NCI-H2081 (cell line): ENCODE measurements at places on chromosomes 2 and 18.

GRCh38 chr2:37625796-37626571, 45.5 kb downstream of the CDC42EP3 start:
- DNase-seq, result peak; percentile 88

DNA sequence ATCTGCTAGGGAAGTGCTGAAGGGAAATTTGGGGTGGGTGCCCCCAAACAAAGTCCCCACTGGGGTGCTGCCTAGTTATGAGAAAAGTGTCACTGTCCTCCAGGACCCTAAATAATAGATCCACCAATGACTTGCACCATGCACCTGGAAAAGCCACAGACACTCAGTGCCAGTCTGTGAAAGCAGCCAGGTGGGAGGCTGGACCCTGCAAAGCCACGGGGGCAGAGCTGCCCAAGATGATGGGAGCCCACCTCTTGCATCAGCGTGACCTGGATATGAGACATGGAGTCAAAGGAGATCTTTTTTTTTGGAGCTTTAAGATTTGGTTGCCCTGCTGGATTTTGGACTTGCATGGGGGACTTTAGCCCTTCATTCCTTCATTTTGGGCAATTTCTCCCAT, 431.6 kb downstream of the ERBB4 start:
- no peak for DNase-seq

DNA sequence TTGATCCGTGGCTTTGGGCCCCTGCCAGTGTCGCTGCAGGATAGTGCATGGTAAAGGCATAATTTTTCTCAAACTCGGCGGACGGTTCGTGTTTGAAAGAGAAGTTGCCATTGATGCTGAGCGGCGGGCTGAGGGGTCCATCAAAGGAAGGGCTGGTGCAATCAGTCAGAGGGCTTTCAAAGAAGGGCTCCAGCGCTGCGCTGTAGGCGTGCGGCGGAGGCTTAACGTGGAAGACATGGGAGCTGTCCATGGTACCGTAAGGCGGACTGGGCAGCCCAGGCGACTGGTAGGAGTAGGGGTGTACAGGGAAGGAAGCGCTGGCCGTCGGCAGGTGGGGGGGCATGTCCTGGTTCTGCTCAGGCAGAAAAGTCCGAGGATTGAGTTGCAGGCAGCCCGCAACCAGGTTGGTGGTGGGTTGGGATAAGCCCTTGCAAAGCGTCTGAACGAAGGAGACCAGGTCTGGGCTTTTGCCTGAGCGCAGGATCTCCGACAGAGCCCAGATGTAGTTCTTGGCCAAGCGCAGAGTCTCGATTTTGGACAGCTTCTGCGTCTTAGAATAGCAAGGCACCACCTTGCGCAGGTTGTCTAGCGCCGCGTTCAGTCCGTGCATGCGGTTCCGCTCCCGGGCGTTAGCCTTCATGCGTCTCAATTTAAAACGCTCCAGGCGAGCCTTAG, 2.3 kb downstream of the NEUROD1 start:
- DNase-seq, result no peak

DNA sequence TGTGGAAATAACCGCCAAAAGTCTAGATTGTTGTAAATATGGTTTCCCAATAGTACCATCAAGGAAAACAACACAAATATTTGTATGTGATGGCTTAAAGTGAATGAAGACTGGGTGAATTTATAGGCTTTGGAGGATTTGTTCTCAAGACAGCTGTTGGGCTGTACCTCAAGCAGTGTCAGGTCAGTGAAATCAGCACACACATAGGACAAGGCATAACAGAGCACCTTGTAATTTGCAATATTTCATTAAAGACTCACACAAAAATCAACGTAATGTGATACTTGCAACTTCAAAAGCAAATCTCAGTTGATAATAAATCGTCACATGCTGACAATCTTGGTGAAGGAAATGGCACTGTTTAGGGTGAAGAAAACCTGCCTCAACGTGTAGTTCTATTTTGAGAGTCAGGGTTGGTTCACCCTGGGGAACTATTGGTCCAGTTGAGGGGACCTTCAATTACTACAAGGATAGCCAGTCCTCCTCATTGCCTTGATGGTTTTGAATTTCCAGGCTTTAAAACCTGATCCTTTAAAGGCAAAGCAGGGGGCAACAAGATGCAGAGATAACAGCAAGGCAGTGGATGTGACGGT, 126.8 kb upstream of the ST6GAL2 start:
- no peak for DNase-seq

DNA sequence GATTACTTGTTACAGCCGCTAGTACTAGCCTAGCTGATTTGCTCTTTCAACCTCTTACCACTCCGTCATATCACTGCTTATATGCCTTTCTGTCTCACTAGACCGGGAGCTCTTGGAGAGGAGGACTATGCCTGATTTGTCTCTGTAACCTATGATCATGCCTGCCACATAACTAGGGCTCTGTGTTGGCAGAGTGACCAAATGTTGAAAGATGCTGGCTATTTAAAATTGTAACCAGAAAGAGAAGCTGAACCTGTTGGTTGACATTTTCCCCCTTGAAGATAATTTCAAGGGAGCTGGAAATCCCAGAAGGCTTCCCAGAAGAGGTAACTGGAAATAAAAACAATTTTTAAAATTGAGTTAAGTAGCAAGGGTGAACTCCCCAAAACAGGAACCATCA, 124.1 kb upstream of the MYCN start:
- no peak for DNase-seq

- no peak for DNase-seq
Observed at GRCh38 chr2:20913491-20913890, 90.6 kb upstream of the LDAH start.

DNA sequence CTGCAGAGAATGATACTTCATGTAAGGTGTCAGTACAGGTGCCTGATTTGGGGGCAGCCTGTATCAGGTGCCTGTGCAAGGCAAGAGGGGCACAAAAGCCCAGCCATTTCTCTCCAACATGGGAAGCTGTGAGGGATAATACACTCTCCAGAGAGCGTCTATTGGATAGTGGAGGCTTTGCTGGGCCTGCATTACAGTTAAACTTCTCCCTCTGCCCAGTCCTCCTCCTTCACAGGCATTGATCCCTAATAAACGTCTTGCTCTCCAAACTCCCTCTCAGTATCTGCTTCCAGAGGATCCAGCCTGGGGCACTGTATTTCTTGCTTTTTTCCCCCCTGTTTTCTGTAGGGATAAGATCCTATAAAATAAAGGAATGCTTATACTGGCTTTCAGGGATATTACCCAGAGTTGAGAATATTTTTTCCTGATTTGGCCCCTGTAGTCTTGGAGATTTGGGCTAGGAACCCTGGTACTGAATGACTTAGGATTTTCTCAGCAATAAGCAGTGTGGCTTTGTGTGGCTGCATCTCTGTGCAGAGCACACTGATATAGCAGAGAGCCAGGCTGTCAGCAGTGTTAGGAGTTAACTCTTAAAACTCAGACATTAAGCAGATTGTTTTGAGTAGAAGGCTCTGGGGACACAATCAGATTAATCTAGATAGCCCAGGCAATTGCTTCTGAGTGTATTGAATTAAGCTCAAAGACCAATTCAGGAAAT, 330.6 kb downstream of the CYRIA start:
- DNase-seq, result no peak

DNA sequence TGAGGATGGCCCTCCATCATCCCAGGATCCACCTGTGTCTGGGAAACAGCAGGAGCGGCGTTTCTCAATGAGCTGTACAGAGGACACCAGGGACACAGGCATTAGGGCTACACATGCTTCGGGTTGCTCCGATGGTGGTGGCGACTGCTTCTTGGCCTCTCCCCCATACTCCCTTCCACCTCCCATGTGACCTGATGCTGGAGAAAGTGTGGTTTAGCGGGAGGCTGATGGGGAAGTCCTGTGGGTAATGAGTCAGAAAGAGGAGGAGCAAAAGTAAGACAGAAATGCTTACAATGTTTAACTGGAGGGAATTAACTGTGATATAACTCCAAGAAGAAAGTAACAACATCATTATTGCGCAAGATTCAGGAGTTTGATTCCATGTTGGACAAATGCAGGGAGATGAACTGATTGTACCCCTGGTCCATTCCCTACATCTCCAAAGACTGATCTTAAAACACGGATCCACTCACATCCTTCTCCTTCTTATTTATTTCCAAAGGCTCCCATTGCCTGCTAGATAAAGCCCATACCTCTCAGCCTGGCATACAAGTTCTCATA, 186.6 kb downstream of the NRP2 start:
- DNase-seq, result no peak

- peak; percentile 60 for DNase-seq
Observed at GRCh38 chr2:26556309-26557243, 78.7 kb upstream of the OTOF start.

DNA sequence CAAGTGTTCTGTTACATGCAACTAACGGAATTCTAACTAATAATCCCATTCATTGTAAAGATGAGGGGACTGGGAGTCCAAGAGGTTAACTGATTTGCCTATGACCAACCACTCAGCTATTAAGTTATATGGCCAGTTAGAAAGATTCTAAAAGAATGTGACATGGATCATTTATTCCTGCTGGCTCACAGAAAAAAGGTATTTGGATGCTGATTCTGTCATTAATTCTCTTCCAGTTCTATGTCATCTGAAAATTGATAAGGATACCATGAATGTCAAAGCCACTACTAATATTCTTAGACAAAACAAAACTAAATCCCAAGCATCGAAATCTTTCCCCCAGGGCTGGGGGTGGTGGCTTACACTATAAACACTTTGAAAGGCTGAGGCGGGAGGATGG, 41.2 kb upstream of the GORASP2 start:
- no peak for DNase-seq

DNA sequence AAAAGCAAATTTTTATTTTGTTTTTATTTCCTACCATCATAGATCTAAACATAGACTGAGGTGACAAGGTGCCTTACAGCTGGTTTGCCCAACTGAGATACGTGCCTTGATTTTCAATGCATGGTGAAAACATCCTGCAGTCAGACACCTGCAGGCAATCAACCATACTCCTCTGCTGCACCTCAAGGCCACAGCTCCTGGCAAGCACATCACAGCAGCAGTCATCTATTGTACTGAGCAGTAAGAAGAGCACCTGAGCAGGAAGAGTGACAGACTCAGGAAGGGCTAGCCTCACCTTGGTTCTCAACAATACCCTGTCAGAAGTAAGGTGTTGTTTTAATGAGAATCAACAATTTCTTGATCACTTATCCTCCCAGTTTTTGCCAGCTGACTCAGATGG, 1206.8 kb upstream of the NRXN1 start:
- DNase-seq, result no peak

GRCh38 chr2:225735844-225736243, 336.3 kb downstream of the NYAP2 start:
- no peak for DNase-seq

GRCh38 chr2:180472133-180472532, 465.0 kb upstream of the CWC22 start:
- no peak for DNase-seq

GRCh38 chr2:183532514-183532913, 408.3 kb downstream of the NUP35 start:
- no peak for DNase-seq

DNA sequence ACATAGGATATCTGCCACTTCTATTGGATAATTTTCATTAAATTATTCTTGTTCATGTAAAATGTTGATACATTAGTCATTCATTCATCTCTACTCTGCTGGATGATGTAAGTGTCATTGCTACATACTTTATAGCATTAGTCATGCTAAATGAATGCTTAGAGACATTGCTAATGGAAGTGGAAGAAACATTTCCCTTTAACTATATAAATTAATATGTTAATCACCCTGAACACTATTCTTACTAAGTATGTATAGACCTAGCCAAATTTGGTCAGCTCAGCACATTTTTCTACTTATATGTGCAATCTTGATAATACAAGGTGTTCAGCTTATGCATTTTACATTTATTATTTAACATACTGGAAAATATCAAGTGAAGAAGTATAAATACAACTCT, 160.2 kb downstream of the DPP4 start:
- DNase-seq, result no peak

GRCh38 chr2:9004338-9005204, 1.1 kb upstream of the MBOAT2 start:
- no peak for DNase-seq

GRCh38 chr18:11850821-11851145, 430 bp upstream of the CHMP1B start:
- no peak for DNase-seq

DNA sequence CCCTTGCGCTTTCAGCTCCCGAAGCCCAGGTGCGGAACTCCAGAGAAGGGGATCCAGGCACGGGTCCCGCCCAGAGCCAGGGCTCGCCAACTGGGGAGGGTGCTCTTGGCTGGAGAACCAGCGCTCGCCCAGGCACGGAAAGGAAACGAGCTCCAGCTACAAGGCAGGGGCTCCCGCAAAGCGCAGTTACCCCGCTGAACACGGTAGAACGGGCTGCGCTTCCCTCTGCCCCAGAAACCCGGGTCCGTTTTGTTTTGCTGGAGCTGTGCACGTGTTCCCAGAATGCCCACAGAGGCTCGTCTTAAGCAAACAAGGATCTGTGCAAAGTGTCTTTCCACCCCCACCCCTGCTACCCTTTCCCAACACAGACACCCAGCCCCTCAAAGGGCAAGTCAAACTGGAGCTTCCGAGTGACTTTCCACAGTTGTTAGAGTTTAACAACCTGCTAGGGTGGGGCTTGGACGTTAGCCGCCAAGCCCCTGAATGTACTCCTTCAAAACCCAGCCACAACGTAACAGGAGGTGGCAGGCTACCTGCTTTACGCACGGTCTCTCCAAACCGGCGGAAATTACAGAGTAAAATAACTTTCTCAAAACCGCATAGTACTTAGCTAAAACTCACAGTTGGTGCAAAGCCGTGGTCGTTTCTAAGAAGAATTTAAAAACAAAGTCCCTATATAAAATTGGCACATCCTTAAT, 775 bp downstream of the RNF125 start:
- DNase-seq, result peak; percentile 31

DNA sequence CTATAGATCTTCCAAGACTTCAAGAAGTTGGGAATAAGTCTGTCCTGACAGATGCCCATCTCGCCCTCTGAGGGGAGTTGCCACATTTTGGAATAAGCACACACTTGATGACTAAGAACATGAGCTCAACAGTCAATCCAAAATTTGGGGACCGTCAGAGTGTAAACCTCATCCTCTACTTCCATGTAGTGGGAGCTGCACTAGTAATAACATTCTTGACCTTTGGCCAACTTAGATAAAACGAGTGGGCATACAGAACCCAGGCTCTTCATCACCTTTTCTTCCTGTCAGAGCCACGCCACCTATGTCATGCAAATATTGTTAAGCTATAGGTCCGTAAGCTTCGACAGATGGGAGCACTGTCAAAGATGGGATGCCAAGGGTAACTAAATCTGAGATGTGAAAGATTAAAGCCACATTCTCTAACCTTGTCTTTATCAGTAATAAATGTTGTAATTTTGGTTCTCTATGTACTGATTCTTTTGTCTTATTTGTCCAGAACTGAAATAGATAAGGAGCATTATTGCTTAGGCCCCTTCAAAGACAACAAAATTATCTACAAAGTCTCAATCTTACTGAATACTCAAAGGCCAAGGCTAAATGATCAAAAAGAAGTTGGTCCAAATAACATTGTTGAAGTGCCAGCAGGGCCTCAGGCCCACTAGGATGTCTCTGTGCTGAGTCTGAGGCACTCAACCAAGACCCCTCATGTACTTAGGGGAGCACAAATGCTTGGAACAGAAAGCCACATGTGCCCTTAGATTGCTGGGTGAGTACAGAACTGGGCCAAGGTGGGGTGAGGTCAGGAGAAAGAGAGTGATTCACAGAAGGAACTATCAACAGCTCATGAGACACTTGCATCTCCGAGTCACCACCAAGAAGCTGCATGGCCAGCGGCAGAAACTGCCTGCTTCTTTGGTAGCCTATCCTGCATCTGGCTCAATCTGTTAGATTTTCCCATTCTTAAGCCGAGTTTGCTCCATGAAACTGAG, 15.0 kb downstream of the CDH2 start:
- no peak for DNase-seq

GRCh38 chr2:38554973-38555595, 47.6 kb downstream of the HNRNPLL start:
- DNase-seq, result no peak

GRCh38 chr18:59555995-59556659, 141.1 kb downstream of the CCBE1 start:
- no peak for DNase-seq
